ENCODE measurements at places on chromosomes 13 and 19.

DNA sequence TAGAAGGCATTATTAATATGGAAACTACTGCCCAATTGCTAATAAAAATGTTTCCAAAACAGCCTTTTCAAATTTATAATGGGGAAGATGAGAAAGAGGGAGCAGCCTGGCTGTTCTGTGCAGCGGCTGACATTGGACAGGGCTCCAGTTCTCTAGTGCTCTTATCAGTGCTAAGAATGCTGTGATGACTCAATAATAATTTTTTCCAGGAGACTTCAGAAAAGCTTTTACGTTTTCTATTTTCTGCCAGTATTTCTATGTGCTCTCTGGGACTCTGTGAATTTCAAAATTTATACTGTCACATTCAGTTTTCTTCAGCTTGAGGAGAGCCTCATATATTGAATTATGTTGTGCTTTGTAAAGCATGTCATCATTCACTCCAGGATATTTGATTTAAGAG is 209.6 kb downstream of the VWA8 start:
- DNase-seq: no peak

DNA sequence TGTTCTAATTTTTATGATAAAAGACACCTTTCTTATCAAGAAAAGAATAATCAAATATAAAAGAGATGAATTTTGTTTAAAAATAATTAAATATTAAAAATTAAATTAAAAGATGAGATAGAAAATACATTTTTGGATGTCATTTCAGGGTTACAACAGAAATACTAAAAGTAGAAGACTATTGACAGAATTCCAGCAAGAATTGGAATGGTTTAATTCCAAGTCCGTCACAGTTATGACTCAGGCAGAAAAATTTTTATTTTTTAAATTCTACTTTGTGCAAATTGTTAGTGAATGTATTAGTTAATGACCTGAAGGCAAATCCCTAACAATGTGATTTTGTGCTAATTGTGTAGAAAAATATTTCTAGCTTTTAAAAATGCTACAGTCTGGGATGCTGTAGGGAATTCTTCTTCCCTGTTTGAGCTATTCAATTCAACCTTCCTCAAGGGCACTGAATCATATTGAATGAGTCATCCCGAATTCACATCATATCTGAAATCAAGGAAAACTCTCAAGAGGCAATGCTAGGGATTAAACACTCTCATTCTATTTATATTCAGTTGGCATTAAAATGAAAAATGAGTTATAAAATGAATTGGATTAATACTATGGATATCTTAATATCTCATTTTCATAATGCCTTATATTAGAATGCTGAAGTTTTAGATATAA is 633.5 kb upstream of the ATXN8OS start:
- DNase-seq: no peak

GRCh38 chr13:20901668-20902437 is 693 bp downstream of the XPO4 start:
- no peak for DNase-seq

DNA sequence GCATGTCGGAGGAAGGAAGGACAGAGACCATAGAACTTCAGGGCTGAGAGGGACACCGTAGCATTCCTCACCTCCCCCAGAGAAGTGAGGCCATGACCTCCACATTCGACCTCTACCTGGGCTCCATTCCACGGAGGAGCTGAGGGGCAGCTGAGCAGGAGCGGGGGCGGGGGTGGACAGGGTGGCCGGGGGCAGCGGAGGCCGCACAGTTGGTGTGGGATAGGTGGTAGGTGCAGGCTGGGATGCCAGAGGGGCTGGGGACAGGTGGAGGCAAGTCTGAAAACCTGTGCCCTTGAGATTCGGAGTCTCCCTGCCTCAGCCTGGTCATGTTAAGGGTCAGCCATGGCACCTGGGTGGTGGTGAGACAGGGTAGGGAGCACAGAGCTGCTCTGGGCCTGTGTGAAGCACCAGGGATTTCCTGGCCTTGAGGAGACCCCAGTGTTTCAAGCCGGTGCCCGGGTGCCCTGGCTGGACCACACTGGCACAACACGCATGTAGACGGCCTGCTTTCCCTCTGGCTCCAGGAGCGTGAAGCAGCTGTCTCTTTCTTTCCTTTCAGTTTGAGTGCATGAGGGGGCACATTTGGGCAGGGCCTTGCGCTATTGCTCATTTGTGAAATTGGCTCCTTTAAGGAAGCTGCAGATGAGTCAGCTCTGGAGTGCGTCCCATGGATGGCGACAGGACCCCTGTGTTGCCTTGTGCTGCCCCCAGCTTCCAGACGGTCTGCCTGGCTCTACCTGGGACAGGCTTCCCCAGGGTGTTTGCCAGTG is 51.8 kb downstream of the TSSK6 start:
- no peak for DNase-seq

DNA sequence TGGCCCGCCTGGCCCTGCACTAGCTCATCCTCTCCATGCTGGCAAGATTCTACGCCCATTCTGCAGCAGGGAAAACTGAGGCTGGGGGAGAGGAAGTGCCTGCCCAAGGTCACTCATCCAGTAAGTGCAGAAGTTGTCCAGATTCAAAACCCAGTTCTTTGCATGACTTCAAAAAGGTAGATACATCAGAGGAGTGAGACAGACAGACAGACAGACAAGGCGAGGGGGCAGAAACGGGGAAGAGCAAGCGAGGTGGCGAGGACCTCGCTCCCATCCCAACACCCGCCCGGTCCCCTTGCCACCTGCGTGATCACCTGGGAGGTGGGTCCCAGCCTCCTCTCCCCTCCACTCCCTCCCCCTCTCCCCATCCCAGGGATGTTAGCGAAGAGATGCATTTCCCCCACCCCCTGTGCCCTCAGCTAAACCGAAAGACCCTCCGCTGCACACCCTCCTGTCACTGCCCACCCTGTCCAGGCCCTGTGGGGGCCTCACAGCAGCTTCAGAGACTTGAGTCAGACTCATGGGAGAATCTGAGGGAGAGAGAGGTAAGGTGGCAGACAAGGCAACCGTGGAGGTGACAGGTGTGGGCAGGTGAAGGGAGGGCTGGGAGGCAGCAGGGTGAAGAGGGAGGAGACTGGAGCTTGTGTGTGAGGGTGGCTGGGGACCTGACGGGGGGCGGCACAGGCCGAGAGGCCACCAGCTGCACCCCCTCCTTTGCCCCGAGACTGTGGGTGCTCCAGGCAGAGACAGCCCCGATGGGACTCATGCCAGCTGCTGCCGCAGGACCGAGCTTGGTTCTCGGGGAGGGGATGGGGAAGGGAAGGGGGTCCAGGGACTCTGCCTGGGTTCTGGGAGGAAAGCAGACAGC is 18.9 kb downstream of the LRRC4B start:
- no peak for DNase-seq

All from esophagus squamous epithelium (tissue), 5 donors.